ENCODE measurements at places on chromosomes 1 and 21.

- DNase-seq: no peak
These were observed 56.2 kb upstream of the EPS8L3 start for GRCh38 chr1:109819906-109820305.

DNA sequence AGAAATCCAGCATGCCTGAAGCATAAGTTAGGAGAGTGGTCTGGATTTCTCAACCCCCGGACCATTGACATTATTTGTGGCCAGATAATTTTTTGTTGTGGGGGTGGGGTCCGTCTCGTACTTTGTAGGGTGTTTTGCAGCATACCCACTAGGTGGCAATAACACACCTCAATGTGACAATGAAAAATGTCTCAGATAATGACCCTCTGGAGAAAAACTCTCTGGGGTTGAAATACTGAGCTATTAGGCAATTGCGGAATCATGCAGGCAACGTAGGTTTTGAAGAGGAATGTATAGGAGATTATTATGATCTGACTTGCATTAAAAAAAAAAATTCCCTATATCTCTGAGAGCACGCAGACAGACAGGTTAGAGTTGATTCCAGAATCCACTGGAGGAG, 25.3 kb upstream of the RRP15 start:
- DNase-seq: no peak

- DNase-seq: no peak
These were observed 15.1 kb upstream of the MAB21L3 start for GRCh38 chr1:116096013-116096618.

DNA sequence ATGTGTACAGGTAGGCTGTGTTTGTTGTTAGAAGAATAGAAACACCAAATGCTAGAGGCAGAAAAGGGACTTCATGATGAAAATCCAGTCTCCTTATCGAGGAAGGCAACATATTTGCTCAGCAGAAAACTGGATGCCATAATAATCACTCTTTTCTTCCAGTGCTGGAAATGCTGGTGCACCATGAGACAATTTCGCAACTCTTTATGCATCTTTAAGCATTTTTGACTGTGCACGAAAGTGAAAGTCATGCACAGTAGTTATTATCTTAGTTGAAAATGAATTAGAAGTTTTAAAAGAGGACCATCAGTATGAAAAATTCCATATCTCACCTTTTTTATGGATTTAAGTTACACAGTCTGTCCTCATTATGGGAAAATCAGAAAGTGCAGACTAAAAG, 29.1 kb downstream of the SMYD2 start:
- DNase-seq: no peak

DNA sequence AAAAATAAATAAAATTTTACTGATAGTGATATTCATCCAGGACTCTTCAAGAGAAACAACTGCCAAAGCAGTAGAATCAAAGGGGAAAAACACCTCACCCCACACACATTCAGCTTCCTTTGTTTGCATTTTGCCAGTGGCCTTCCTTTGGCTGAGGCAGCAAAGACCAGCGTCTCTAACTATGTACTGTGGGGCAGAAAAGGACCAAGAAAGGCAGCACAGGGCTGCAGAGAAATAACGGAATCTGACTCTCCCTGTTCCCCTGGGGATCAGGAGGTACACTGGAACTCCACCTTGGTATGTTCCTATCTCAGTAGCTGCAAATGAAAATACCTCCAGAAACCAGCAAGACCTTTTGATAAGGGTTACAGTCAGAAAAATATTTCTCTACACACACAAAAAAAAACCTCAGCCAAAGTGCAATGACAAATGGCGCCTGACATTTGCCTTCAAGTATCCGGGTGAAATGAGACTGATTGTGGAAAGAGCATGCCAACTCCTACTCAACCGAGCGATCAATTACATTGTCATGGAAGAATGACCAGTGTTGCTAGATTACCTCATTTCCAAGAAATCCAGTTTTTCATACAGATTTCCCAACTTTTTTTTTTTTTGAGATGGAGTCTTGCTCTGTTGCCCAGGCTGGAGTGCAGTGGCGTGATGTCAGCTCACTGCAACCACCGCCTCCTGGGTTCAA, 50.9 kb downstream of the TARBP1 start:
- no peak for DNase-seq

- DNase-seq: no peak
These were observed 1.2 kb downstream of the PIK3C2B start for GRCh38 chr1:204493145-204493983.

- DNase-seq: no peak
These were observed 28.2 kb upstream of the CRNN start for GRCh38 chr1:152442301-152442700.

DNA sequence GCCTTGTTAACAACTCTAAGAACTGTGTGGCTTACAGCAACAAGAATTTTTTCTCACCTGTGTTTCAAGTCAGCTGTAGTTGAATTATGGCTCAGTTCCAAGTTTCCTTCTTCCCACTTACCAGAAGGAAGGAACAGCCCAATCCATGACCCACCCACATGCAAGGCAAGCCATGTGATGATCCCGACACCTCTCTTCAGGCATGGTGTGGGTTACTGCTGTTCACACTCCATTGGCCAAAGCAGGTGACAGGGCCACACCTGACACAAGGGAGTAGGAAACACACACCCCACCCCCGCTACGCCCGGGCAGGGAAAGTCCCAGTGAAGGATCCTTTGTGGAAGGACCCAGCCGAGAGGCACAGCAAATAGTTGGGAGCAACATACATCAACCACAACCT, 36.3 kb downstream of the KCNJ15 start:
- DNase-seq: no peak

GRCh38 chr1:104189207-104189606, 439.5 kb downstream of the AMY1C start:
- no peak for DNase-seq

DNA sequence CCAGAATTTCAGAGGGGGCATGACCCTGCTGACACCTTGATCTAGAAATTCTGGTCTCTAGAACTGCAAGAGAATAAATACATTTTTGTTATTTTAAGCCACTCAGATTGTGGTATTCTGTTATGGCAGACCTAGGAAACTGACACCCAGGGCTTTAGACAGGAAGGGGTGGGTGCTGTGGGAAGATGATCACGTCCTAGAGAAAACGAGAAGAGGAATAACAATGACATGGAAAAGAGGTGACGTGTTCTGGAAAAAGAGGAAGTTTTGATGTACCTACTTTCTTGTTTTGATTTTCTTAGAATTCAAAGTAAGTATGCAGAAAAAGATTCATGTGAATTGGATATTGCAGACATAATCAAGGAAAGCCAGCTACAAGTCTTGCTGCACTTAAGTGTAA, 232.9 kb upstream of the RUNX1 start:
- no peak for DNase-seq

DNA sequence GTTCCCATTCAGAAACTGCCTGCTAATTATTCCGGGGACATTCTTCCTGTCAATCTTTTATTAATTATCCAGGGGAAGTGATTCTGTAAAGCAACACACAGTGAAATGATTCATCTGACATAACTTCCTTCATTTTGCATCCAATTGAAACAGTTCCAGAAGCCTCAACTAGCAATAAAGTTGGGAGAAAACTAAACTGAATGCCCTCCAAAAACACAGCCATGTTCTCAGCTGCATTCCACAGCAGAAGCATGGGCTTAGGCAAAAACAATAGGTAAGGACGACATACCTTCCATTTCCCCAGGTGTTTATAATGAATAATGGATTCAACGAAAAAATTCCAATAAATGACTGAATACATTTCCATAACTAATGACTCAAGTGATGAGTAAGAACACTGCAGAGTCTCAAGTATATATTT, 36.9 kb upstream of the TARBP1 start:
- no peak for DNase-seq

DNA sequence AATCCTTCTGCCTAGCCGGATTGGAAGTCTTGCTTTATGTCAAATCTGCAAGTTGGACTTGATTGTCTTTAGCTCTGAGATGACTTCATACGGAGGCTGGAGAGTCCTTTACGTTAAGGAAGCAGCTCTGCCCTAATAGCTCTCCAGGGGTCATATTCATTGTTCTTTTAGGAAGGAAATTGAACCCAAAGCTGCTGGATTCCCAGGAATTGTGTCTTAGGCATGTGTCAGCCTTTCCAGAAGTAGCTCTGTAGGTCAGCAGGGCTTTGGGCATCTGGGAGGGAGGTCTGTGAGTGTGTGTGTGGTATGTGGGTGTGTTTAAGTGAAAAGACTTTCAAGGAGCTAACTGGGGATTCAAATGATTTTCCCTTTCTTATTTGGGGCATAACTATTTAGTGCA, 82.4 kb downstream of the ABCA4 start:
- no peak for DNase-seq

DNA sequence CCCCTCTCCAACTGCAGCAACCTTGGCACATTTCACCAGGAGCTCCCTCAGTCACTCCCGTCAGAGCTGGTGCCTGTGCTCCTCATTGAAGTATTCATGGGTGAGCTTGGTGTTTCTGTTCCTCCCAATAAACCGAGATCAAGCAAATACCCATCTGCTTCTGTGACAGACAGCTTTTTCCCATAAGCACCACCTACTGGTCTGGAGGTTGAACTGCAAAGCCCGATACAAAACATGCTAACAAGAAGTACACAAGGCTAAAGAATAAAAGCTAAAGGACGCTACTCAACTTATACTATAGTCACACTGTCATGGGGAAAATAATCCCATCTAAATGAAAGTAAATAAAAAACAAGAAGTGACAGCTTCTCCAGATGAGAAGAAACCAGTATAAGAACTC, 111.9 kb upstream of the C21orf91 start:
- DNase-seq: no peak

DNA sequence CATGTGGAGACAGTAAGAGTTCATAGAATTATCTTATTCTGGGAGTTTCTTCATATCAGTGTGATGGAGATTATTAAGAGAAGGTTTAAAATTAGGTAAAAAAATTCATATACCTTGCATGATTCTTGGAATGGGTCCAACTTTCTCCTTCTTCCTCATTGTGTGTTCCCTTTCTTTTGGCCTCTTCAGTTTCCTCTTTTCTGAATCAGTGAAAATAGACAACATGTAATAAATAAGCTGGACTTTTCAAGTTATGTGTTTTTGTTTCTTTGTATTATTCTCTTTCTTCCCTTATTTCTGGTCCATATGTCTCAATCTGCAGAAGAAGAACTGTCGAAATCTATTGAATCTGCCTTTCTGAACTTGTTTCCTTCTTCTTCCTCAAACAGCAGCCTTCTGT, 30.5 kb downstream of the C4BPA start:
- no peak for DNase-seq

DNA sequence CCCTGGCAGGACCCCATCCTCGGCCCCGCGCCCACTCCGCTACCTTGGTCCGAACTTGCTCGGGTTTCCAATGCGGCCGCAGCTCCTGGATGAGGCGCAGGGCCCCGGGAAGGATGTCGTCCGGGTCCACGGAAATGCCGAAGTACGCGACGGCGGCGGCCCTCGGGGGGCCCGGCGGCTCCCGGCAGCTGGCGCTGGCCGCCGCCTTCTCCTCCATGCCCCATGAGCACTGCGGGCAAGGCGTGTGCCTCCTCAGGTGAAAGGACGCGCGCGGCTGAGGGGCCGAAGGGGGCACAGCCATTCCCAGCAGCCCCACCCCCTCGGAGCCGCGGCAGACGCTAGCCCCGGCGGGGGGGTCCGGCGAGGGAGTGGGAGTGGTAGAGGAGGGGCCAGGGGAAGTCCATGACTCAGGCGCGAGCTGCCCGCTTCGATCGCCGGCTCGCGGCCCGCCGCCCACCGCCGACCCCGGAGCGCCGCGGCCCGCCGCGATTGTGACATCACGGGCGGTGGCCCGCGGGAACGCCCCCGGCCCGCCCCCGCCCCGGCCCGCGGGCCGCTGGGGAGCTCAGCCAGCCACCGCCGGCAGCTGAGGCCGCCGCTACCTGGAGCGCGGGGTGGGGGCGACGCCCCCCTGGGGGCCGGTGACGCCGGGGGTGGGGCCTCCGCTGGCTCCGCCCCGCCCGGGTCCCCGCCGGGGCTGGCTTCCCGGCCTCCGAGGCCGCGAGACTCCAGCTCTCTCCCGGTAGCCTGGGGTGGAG, at the start of gene ETNK2:
Gene ETNK2 (minus strand): TSS at position 493 of the 758 bp plus-strand sequence. CDS start 192 bp downstream, at position 301.
- peak; percentile 32 for DNase-seq

GRCh38 chr1:77370161-77370560, 88.3 kb downstream of the AK5 start:
- no peak for DNase-seq

- no peak for DNase-seq
These were observed 32.4 kb downstream of the MAPKAPK2 start for GRCh38 chr1:206716870-206717673.

DNA sequence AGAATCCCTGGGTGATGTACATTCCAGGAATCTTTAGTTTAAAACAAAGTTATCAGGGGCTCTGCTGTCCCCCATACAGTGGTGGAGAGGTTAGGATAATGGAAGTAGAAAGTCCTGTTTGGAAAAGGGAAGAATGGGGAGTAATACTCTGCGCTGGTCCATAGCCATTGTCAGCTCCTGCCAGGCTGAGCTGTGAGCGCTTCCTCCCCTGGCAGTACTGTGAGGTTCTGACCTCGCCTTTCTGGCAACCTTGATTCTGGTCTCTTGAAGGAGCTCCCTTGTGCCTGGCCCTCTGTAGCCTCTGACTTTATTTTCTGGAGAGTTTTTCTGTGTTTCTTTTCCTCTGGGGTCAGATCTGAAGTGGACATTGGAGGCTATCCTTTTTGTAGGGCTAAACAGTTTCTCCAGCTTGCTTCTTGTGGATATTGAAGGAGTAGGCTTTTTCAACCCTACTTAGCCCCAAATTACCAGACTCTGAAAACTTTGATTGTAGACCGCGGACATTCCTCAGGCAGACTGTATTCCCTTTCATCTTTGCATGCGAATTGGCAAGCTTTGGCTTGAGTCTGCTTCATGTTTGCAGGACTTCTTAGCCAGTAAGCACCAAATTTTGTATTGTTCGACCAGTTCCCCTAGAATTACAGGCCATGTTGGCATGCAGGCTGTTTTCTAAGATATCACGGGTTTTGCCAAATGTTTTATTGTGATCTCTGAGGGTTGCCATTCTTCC, 13.8 kb downstream of the UBE4B start:
- DNase-seq: no peak

All from naive thymus-derived CD8-positive, alpha-beta T cell (primary cell).